ENCODE measurements at places on chromosomes 1 and 21. TPM values are rescaled to one million over a fixed set of nuclear protein-coding genes. Genes with fewer than 3 reads are reported as not detected.

DNA sequence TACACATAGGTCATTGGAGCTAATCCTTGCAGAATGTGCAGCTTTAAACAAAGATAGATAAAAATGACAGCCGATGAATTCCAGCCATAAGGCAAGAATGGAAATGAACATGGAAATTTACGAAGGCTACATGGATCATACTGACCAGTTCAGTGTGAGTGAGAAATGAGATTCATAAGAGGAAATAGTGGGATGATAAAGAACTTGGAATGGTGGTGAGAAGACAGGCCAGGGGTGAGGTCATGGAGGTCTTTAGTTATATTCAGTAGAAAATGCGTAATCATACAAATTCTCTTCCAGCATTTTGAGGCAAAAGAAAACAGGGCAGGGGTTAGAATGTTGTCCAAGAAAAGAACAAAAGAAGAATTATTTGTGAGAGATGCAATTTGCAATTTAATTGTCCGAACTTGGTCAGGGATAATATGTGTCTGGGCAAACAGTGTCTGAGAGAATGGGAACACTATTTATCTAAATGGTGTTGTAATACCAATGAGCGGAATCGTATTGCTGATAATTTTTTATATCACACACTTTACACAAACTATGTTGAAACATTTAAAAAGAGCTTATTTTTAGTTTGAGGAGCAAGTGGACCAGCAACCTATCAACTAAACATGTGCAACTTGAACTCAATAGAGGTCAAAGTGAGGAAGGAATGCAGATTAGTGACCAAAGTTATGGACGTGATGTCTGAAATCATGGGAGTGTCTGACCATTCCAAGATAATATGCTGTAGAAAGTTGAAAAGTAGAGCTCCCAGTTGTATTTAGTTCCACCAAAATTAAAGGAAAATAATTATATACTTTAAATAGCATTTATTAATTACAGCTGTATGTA is 739.0 kb upstream of the NCAM2 start:
- ATAC-seq = no peak

Gene DCDC2B
- 0.28 TPM for total RNA-seq

GRCh38 chr1:66214901-66215300 is 319.1 kb upstream of the SGIP1 start:
- ATAC-seq = peak; percentile 87

DNA sequence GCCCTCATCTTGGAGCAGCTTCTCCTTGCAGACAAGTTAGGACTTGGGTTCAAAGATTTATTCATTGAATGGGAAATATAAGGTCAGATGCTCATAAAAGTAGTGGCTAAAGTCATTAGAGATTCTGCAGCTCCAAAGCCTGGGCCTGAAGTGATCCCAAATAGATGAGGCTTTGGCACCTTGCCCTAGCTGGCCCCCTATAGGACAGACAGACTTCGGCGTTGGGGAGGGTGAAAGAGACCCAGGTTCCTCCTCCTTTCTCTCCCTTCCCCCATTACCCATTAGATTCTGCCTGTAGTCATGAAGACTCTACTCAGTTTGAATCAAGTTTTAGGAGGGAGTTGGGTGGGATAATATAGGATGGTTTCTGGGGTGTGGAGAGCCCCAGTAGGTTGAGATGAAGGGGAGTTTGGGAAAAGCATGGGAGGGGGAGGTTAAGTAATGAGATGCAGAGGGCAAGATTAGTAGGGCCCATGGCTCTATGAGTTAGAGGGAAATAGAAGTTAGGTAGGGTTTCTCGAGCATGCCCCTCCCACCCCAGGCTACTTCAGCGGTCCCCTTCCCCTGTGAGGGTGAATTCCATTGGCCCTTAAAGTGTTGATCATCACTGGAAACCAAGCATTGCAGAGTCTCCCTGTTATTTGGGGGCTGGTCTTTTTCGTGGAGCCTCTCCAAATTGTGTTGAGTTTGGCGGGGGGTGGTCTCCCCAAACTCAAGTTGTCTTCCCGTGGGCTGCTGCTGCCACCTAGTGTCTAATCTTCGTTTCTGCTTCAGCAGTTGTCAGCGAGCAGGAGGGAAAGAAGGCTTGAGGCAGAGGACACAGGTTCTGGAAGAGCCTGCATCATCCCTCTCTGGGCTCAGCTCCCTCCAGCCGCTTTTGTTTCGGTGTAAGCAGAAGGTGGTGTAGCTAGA is 2.1 kb upstream of the AHDC1 start:
- no peak for ATAC-seq

Gene C4BPA
- total RNA-seq = not detected

DNA sequence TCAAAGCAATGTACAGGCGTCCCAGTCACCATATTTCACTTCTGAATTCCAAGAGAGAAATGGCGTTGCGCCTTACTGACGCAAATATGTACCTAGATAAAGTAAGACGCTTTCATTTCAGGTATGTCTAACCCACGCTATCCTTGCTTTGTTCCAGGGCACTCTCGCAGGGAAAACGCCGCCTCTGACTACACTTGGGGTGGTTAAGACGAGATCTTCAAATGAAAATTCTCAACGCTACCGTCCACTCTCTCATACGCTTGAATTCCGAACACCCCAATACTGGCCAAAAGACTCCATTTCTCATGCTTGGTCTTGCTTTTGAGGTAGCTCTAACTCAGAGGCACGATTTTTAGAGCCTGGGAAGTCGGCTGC is 736 bp upstream of the ZMPSTE24 start:
- peak; percentile 46 for ATAC-seq

DNA sequence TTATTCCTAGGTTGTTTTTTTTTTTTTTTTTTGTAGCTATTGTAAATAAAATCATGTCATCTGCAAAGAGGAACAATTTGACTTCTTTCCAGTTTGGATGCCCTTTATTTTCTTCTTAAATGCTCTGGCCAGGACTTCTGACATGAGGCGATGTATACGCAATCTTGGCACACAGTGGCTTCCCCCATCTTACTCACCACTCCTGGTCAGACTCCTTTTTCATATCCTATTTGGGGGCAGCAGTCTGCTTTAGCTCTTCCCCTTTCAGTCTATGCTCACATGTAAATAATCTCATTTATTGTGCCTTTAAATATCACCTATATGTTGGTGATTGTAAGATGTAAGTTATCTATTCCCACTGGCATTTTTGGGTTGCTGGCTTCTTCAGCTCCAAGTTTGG is 56.1 kb downstream of the SLAMF6 start:
- no peak for ATAC-seq

DNA sequence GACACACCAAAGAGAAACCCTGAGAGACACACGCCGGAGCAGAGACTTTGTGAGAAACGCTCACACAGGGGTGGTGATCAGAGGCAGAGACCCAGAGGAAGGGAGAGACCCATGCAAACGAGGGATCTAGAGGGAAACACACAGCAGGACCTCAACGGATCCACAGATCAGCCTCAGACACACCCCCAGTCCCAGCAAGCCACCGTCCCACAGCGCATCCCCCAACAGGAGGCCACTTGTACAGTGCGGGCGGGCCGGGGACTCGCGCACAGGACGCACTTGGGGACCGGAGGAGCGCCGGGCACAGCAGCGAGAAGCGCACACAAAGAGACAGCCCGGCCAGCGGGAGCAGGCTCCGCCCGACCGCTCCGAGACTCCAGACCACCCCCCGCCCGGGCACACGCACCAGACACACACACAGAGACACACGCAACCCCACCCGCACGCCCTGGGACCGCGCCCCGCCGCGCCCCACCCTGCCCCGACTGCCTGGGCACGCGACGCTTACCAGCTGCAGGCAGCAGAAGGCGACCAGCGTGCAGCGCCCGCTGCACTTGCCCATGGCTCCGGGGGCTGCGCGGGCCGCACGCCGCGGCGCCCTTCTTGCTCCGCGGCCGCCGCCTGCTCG is 587 bp downstream of the NKAIN1 start:
- no peak for ATAC-seq

Gene RGS16
- 32.1 TPM for total RNA-seq

Gene CBR1
- 63.9 TPM for total RNA-seq

- peak; percentile 18 for ATAC-seq
Observed at GRCh38 chr1:212077028-212077427, 41.5 kb downstream of the DTL start.

- peak; percentile 78 for ATAC-seq
Observed at GRCh38 chr21:29145354-29145782, 14.9 kb downstream of the MAP3K7CL start.

GRCh38 chr1:233082778-233083550 is 132.6 kb downstream of the NTPCR start:
- no peak for ATAC-seq

- ATAC-seq = no peak
Observed at GRCh38 chr1:164914208-164914607, 355.2 kb downstream of the PBX1 start.

DNA sequence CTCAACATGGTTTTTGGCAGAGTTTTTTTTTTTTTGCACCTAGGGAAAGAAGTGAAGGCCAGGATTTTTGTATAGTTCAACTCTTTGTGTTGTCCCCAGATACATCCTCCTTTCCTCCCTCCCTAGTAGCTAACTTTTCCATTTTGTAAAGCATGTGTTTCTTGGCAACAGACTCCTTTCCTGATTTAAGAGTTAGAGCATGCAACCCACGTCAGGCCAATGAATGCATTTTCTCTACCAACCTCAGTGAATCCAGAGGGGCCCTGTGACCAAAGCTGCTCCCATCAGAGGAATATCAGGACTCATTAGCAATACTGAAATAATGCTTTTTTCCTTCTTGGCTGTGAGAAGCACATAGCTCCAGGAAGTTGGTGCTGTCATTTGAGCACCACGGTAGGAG is 287.2 kb downstream of the LMO4 start:
- ATAC-seq = no peak

- no peak for ATAC-seq
Observed at GRCh38 chr1:33137800-33138199, 44.0 kb downstream of the TRIM62 start.

DNA sequence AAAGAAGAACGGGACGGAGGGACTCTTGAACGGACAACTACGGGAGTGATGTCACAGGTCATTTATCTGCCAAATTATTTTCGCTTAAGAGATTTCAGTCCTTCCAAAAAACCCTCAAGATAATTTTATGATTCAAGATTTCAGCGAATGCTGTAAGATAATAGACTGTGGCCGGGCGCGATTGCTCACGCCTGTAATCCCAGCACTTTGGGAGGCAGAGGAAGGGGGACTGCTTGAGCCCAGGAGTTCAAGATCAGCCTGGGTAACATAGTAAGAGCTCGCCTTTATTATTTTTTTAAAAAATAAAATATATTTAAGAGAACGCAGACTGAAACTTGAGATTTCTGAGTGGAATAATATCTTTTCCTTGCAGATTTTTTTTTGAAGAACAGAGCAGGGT is 609 bp downstream of the RWDD2B start:
- peak; percentile 22 for ATAC-seq
